ENCODE measurements at places on chromosomes 12 and 14. TPM values are rescaled to one million over a fixed set of nuclear protein-coding genes. Genes with fewer than 3 reads are reported as not detected.

The TPH2 gene
- total RNA-seq = not detected

The DBX2 gene
- total RNA-seq = not detected

The ETV6 gene
- 119 TPM for total RNA-seq

The IFNG-AS1 gene
- total RNA-seq = not detected

The CLEC4A gene
- 1.5 TPM for total RNA-seq

The ERP27 gene
- 1.5 TPM for total RNA-seq
